ENCODE measurements at places on chromosomes 13 and 19.

DNA sequence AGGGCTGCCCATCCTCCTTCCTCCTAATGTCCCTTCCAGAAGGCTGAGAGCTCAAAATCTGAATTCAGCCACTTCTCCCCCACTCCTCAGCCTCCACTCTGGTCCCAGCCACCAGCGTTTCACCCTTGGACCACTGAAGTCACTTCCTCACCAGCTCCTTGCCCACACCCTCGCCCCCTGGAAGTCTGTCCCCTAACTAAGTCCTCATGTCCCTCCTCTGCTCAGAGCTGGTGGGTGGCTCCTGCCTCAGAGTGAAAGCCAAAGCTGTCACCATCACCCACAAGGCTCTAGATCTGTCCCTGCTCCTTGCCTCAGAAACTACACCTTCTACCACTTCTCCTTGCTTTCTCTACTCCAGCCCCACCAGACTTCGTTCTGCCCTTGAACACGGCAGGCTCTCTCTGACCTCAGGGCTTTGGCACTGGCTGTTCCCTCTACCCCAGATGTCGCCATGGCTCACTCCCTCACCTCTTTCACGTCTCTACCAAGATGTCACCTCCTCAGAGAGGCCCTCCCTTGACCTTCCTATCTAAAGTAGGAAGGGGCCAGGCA is 1.7 kb downstream of the ERCC1 start:
- DNase-seq: no peak

- no peak for DNase-seq
These were observed 89.8 kb downstream of the MBNL2 start for GRCh38 chr13:97311956-97312355.

DNA sequence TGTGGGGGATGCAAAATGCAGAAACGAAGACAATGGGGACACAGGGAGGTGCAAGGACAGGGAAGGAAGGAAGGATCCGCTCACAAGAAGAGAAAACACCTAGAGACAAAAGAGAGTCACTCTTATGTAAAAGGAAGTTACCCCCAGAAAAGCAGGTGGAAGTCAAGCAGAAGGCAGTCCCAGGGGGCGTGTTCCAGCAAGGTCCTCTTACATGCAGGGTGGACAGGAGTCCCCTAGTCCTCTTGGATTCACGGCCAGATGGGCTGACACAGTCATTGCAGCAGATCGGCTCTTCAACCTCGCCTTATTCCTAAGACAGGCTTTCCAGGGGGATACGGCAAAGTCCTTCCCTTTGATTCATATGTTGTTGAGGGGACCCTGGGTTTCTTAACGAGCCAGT is 83.9 kb upstream of the SPATA13 start:
- DNase-seq: no peak

DNA sequence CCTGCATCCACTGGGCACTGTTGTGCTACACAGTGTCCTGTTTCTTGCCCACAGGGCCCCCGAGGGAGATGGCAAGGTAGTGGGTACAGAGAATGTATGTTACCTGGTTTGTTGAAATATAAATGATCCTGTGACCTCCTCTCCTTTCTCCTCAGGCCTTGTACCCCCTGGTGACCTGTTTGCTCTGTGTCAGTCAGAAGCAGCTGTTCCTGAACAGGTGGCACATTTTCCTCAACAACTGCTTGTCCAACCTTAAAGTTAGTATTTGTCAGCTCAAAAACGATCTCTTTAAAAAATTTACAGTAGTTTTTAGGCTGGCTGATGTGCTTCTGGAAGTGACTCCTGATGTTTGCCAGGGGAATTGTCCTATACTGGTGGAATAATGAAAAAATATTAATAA is 105.1 kb downstream of the FRY start:
- no peak for DNase-seq

- no peak for DNase-seq
These were observed 3.6 kb downstream of the ZNF121 start for GRCh38 chr19:9580728-9581127.

- DNase-seq: no peak
These were observed 35.1 kb upstream of the FBXL3 start for GRCh38 chr13:77062097-77062496.

DNA sequence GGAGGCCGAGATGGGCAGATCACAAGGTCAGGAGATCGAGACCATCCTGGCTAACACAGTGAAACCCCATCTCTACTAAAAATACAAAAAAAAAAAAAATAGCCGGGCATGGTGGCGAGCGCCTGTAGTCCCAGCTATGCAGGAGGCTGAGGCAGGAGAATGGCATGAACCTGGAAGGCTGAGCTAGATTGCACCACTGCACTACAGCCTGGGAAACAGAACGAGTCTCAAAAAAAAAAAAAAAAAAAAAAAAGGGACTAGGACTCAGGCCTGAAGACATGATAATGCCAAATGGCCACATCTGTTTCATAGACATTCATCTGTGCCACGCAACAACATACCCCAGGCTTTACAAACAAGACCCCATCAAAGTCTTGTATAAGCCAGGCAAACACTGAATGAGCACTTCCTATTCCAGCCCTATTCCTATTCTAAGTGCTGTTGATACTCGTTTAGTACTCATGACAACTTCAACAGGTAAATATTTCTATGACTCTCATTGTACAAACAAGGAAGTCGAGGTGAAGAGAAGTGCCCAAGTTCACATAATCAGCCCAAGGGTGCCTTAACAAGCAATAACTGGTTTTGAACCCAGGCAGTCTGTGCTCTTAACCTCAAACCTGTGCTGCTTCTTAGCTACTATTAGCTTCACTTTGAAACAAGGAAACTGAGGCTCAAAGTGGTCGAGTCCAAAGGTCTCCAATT is 1.7 kb downstream of the B9D2 start:
- DNase-seq: no peak

DNA sequence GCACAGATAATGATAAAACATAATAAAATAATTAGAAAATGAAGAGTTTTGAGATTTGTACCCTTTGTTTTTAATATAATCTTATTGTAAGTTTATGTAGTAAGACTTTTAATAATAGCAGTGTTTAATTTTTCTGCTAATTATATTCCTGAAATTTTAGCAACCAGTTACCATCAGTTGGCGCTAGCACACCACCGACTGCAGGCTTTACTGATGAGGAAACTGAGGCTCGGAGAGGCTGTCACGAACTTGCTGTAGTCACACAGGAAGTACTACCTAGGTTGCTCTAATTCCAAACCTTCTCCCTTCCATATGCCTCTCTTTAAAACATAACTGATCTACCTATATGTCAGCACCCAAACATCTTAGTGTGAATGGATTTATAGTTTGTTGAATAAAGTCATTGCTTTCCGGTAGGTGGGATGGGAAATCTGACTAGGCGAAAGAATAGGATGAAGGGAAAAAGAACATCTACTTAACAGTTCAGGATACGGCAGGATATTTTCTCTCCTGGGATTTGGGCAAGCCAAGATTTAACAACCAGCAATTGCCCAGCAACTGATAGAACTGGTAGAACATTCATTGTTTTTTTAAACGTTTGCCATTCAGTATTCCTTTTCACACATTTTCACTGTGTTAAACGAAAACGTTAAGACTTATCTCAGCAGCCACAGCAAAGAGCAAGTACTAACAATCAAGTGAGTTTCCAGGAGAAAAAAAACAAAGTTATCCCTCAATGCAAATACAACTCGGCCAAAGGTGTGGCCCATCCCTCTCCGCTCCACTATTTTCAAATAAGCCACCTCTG is 822 bp upstream of the RFXAP start:
- no peak for DNase-seq

DNA sequence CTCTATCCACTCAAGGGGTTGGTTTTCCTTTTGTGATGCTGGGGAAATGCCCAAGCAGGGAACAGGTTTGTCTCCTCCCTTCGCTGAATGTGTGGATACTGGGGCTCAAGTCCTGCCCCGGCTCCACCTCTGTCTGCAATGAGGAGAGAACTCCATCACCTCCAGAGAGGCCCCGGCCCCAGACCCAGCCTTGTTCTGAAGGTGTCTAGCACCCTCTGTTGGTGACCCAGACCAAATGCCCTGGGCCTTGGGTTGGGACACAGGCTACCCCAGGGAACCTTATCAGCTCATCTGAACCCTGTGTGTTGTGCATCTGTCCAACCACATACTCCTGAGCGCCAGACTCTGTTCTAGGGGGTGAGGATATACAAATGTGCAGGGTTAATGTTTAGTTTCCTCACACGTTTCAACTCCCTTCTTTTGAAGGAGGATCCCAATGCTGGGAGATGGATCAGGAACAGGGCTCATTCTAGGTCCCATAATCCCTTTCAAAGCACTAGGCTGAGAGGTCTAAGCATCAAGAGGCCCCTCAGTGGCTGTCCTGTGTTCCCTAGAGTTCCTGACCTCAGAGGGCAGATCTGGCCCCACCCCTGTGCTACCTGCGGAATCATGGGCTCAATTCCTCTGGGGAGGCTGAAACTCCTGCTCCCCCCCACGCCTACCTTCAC is 112.5 kb upstream of the SLC7A1 start:
- peak; percentile 74 for DNase-seq

DNA sequence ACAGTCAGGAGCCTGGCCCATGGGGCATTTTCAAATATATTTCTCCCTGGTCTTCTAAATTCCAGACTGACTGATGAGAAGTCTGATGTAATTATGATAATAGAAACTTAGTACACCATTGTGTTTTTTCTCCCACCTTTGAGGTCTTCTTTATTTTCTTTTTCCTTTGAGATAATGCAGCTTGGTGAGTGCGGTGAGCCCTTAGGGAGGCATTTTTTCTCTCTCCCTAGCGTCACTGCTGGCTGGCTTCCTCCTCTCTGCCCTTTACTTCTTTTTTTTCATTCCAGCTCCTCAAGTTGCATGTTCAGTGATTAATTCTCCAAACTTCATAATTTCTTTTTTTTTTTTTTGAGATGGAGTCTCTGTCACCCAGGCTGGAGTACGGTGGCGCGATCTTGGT is 12.8 kb upstream of the CDC42EP5 start:
- no peak for DNase-seq

- DNase-seq: no peak
These were observed 43.2 kb downstream of the SUGT1 start for GRCh38 chr13:52695856-52696255.

DNA sequence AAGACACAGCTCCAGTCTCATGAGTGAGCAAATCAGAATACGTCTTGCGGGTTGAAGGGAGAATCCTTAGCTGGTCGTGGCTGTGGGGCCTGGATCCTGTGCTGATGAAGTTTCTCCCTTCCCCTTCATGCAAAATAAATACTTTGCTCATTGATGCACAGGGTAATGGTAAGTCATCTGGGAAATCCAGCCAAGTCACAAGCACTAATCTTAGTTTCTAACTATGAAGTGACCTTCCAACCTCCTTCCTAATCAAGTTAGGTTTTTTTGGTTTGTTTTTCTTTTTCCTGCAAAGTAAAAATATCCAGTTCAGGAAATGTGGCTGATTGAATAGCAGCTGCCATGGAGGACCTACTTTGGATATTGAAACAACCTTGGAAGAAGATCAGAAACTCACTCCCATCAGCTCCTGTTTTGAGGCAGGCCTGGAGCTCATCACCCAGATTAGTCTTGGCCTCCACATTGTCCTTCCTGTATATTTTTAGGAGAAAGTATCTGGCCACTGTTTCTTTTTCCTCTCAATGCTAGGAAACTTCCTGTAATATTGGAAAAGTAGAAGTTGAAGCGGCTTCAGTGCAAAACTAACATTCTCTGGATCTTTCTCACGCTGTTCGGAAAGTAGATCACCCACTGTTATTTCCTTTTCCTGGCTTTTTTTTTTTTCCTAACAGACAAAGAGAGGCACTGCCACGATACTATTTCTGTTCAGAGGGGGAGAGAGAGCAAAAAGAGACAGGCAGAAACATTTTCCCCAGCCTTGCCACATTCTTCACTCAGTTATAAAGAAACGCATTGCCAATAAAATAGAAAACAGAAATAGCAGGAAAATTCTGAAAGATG is 12.3 kb upstream of the ARL11 start:
- DNase-seq: no peak

GRCh38 chr19:35596366-35596999 is 10.5 kb downstream of the PMIS2 start:
- DNase-seq: no peak

- DNase-seq: no peak
These were observed 22.5 kb downstream of the SERP2 start for GRCh38 chr13:44395976-44396694.

DNA sequence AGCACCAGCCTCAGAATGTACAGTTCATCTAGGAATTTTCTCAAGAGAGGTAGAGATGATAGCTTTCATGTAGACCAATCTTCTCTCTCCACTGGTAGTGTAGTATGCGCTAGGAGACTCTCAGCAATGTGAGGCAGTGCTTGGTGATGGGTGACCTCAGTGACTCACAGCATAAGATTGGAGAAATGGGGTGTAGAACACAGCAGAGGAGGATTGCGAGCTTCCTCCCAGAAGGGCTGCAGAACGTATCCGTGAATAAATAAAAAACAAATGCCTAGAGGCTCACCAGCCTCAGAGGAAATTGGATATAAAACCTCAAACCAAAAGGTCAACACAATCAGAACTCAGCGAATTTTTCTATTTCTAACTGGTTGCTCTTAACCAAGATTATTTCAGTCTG is 182.9 kb upstream of the RXFP2 start:
- no peak for DNase-seq

- no peak for DNase-seq
These were observed 200.3 kb downstream of the DIAPH3 start for GRCh38 chr13:59963383-59963782.

- no peak for DNase-seq
These were observed 1577.5 kb downstream of the UQCRFS1 start for GRCh38 chr19:27635401-27635800.

GRCh38 chr13:61664801-61665705 is 249.4 kb upstream of the PCDH20 start:
- no peak for DNase-seq

DNA sequence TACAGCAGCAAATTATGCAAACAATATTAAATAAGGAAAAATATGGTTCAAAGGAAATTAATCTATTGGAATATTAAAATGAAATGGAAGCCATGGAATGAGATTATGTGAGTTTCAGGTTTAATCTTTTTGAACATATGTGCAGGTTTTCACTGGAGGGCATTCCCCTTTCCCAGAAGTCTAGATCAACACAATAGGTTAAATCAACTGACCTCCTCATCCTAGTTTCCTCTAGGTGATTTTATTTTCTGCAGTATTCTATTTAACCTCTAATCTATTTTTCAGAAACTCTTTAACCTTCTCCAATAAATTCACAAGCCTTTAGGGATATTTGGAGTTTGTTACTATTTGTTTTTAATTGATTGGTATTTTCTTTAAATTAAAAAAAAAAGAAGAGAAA is 2657.6 kb upstream of the PCDH20 start:
- no peak for DNase-seq

- DNase-seq: no peak
These were observed 391.5 kb upstream of the MIR17HG start for GRCh38 chr13:90956031-90956430.
